ENCODE measurements at places on chromosomes 2 and 18. TPM values are rescaled to one million over a fixed set of nuclear protein-coding genes. Genes with fewer than 3 reads are reported as not detected.

- no peak for DNase-seq
Measured at GRCh38 chr2:28818053-28818452, 7.4 kb downstream of the SPDYA start.

DNA sequence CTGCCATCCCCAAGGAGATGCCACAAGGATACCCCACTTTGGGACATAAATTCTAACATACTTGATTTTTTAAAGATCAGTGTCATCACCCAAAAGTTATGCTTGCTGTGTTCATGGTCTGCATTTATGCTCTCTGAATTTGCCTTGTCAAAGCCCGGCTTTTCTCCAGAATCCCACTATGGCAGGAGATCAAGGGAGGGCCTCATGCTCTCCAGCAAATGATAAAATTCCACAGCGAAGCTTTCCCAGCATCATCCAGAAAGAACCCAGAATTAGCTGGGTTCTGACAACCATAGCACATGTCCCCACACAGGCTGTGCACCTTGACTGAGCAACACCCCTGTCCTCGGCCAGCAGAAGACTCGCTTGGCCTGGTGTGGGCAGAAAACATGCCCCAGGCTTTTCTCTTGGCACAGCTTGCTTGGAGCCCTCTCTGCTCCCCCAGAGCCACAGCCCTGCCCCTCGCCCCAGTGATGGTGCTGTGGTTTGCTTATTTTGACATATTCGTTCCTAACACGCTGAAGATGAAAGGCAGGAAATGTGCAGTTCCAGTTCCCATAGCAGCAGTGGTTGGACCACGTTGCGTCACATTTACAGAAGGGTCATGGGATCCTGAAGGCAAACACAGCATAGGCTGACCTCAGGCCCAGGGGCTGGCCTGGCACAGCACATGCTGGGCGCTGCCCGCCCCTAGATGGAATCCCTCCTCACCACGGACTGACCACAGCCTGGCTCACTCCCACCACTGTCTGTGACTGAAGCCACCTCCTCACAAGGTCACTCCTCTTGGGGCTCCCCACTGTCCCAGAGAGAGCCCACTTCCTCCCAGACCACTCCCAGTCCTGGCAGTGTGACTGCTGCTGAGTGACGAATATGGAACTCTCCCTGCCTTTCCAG, 14.1 kb upstream of the CHRNA1 start:
- DNase-seq: peak; percentile 100

DNA sequence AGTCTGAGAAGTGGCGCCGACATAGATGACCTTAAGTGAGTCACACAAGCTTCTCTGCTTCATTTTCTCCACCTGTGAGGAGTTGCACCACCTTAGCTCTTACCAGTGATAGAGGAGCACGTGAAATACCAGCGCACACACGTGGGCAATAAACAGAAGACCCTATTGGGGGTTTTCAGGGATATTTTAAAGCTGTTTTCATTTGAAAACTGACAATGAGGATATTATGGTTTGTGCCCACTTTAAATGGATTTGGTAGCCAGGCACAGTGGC, 47.3 kb upstream of the FZD7 start:
- no peak for DNase-seq

- DNase-seq: peak; percentile 75
Measured at GRCh38 chr2:85421260-85422071, 3.0 kb downstream of the SH2D6 start.

GRCh38 chr2:126849991-126850535, 48.6 kb upstream of the TEX51 start:
- no peak for DNase-seq

- DNase-seq: no peak
Measured at GRCh38 chr2:70005752-70006446, 44.5 kb upstream of the ASPRV1 start.

GRCh38 chr2:104975371-104975770, 62.5 kb upstream of the MRPS9 start:
- no peak for DNase-seq

LANCL1 gene
- total RNA-seq: 33.8 TPM

COL5A2 gene
- total RNA-seq: 693 TPM

Measured in fibroblast of villous mesenchyme (primary cell).